Activated CD4-positive, alpha-beta memory T cell treated with anti-CD3 and anti-CD28 coated beads for 36 hours (primary cell): ENCODE measurements at places on chromosomes 16 and 17. TPM values are rescaled to one million over a fixed set of nuclear protein-coding genes. Genes with fewer than 3 reads are reported as not detected.

- DNase-seq, result no peak
These were observed 8.5 kb upstream of the BAIAP2 start for GRCh38 chr17:81026266-81027036.

Gene SLC5A11
- total RNA-seq, result 0.12 TPM

DNA sequence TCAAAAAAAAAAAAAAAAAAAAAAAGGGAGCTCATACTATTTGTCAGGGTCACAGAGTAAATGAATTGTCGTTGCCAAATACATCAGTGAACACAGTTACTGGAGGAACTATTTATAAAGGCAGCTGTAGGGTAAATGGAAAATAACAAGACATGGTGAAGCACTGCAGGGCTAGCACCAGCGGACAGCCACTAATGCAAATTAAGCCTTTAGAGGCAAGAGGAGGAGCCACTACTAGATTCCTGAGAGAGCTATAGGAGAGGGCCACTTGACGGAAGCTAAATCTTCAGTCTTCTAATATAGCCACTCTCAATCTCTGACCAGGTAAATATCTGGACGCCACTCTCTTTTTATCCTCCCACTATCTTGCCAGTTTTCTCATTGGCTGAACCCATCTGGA, 801.2 kb upstream of the GOT2 start:
- DNase-seq, result no peak

DNA sequence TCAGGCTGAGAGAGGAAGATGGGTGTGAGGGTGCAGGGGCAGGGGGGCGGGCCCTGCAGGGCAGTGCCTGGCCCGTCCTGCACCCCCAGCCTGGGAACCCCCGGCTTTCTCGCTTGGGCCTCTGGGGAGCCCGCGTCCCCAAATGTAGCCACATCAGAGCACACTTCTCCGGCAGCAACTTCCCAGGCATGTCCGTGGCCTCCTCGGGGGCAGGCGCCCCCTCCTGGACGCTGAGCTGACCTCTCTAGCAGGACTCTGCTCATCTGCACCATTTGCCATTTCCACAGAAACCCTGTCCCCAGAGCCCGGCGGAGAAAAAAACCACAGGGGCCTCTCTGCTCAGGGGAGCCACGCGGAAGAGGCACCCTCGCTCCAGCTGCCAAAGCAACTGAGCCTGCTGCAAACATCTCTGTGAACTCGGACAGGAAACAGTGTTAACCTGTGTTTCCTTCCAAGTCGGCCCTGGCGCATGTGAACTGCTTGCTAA, 63.4 kb downstream of the KLHDC4 start:
- peak; percentile 76 for DNase-seq

GRCh38 chr17:79086609-79087427, 12.2 kb downstream of the ENGASE start:
- no peak for DNase-seq

GRCh38 chr16:57190136-57190535, 4.0 kb downstream of the RSPRY1 start:
- no peak for DNase-seq

Gene SLFN12
- 10.0 TPM for total RNA-seq
